ENCODE measurements at places on chromosomes 1 and 21.

DNA sequence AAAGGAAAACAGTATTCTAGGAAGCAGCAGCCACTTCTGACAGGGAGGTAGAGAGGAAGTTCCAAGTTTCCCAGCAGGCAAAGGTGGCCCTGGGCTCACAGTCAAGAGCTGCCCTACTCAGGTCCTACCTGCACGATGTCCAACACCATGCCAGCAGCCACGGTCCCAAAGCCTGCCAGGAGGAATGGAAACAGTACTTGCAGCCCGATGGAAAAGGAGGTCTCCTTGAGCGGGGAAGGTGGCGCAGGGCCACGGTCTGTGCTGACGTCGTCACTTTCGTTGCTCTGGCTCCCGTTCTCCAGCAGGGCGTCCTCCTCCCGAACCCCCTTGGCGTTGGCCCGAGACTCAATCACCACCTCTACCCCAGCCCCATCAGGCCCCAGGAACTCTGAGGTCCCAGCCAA, 3.1 kb downstream of the SLC41A1 start:
- DNase-seq, result no peak

GRCh38 chr1:14500041-14500440, 98.4 kb upstream of the KAZN start:
- DNase-seq, result no peak

DNA sequence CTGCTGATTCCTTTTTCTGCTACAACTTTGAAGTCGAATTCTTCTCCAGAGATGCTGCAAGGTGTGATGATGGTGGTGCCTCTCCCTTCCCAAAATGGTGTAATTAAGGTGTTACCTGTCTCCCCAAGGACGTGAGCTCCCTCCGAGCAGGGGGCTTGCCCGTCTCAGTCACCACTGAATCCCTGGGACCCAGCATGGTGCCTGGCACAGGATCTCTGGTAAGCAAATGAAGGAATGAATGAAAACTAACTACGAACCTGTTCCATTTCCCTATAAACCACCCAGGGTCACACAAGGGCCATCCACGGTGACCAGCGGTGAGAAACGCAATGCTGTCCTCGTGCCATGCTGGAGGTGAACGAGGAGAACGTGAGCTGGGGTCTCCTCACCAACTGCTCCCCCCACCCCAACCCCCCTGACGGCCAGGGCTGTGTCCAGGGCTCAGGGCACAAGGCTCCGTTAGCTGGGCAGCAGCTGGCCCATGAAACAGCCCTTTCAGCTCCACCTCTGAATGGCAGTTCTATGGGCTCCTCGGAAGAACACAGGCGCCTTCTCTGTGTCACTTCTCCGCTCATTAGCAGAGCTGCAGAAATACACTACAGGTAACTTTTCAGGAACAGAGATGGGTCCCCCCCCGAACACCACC, 2.2 kb upstream of the MATN1 start:
- no peak for DNase-seq

- DNase-seq, result no peak
These were observed 42.7 kb upstream of the LDLRAP1 start for GRCh38 chr1:25500694-25501093.

GRCh38 chr1:79667848-79668696, 661.5 kb upstream of the ADGRL4 start:
- DNase-seq, result no peak

- DNase-seq, result no peak
These were observed 15.4 kb upstream of the UTS2 start for GRCh38 chr1:7868070-7868780.

- DNase-seq, result no peak
These were observed 460 bp upstream of the ADORA1 start for GRCh38 chr1:203126866-203127665.

GRCh38 chr1:43997295-43997999, 6.0 kb downstream of the CCDC24 start:
- DNase-seq, result no peak

- DNase-seq, result no peak
These were observed 22.7 kb upstream of the LSM10 start for GRCh38 chr1:36420409-36420808.

DNA sequence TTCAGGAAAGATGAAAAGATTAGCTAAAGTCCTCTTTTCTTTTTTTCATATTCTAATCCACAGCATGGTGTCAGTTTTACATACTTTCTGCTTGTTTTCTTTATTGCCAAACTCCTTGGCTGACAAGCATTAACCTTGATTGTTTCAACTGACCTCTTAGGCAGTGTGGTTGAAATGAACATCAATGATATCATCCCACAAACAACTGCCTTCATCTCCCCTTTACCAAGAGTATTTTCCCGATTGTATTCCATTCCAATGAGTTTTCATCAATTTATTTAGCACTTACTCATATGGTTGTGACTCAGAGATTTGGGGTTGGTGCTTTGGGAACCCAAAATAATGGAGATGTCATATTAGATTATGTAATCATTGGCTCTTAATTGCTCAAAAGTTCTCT, 71.8 kb downstream of the SPAG17 start:
- no peak for DNase-seq

DNA sequence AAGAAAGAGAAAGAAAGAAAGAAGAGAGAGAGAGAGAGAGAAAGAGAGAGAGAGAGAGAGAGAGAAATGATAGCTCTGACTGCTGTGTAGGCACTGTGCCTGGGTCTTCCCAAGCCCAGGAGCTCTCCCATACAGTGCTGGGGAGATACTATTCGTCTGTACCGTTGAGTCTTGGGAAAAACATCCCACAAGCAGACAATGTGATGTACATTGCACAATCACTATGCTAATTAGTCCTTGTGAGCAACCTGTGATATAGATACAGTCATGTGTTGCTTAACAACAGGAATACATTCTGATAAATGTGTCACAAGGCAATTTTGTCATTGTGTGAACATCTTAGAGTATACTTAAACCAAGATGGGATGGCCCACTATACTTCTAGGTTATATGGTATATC, 381.0 kb downstream of the HHAT start:
- no peak for DNase-seq

DNA sequence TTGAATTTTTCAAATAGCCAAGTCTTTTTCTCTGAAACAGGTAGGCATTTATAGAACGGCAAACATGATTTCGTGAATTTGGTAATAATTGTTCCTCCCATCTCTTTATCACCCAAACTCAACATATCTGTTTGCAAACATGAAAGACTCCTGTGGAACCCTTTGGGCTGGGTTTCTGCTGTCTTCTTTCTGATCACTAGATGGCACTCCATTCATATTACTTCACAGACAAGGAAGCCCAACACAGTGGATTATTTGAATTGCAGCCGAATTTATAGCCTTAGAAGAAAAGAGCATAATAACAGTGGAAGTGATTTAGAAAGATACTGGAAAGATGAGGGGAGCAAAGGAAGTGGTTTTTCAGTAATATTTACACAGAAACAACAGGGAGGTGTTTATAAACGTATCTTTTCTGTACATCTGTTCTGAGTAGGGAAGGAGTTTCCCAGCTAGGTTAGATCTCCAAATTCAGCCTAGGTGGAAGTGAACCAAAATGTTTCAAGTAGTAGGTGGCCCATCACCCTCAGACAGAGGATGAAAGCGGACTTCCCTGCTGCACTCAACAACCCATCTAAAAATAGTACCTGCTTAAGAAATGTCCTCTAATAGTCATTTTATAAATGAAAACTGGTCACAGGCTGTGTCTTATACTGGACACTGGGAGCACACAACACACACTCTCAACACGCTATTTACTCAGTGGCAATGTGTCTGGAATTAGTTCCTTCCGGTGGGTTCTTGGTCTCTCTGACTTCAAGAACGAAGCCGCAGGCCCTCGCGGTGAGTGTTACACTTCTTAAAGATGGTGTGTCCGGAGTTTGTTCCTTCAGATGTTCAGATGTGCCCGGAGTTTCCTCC, 67.6 kb downstream of the MAP3K21 start:
- no peak for DNase-seq

- no peak for DNase-seq
These were observed 38.2 kb upstream of the KIF1B start for GRCh38 chr1:10171995-10172669.

DNA sequence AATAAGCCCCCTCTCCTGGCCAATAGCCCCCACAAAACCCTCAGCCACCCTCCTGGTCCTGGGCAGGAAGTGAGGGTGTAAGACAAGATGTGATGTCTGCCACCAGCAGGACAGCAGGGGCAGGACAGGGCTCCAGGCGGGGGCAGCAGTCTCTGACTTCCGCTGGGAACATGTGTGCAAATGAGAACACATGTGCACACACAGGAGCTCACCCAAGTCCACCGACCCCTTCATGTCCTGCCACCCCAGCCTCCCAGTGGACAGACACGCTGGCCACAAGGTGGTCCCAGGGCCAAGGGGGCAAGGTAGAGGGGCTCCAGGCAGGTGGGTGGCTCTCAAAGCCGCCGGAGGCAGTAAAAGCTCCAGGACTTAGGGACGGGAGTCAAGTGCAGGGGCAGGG, 60.1 kb downstream of the KCNAB2 start:
- DNase-seq, result no peak

GRCh38 chr21:31181082-31181750, 142.9 kb upstream of the KRTAP19-8 start:
- no peak for DNase-seq

DNA sequence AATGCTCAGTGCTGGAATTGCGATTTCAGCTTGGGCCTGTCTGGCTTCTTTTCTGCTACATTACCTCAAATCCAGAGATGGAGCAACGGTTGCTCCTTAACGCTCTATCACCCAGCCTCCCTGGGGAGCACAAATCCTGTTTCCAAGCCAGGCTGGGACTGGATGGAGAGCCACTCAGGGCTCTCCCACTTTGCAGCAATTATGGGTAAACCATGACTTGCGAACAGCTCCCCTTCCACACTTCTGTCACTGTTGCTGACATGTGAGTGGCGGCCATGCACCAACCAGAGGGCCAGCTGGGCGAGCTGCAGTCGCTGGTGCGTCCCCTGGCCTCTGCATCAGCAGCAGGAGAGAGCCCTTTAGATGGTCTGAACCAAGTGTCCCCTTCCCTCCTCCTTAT, 65.1 kb upstream of the RAB4A start:
- DNase-seq, result no peak

GRCh38 chr1:101165532-101165931, 71.3 kb upstream of the S1PR1 start:
- no peak for DNase-seq

DNA sequence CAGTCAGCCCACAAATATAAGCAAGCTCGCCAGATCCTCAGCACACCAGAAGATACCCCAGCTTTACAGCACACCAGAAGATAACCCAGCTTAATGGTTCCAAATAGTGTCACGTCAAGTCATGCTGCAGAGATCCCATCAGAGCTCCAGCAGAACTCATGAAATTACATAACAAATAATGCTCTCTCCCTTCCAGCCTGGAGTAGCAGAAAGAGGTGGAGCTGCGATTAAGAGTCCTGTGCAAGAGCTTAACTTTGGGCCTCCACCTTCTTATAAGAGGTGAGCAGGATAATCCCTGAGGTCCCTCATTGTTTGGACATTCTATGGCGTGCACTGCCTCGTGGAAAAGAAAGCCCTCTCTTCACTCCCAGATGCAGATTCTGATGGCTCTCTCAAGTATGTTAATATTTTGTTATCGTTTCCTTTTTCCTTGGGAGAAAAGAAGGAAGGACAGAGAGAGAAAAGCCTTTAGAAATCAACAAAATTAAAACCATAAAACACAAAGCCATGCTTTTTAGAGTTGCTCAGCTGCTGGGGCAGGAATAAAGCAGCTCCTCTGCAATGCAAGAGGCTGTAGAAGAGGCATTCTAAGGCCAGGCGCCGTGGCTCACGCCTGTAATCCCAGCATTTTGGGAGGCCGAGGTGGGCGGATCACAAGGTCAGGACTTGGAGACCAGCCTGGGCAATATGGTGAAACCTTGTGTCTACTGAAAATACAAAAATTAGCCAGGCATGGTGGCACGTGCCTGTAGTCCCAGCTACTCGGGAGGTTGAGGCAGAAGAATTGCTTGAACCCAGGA, 59.1 kb downstream of the GLUL start:
- DNase-seq, result no peak

DNA sequence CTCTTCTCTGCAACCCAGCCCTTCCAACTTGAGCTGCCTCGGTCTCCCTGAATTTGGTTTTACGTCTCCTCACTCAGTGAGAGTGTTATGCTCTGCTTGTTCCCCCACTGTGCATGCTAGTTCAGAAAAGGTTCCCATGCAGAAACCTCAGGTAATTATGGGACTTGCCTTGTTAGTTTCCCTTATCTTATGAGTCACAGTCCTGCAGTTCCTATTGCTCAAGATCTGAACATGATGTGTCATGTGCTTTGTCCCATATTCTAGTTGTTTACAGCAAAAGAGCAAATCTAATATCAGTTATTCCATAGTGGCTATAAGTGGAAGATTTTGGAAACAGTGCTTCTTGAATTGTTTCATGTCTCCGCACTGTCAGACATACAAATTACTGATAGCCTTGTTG, 74.4 kb downstream of the DUSP10 start:
- no peak for DNase-seq

- no peak for DNase-seq
These were observed 108.9 kb downstream of the TAS1R2 start for GRCh38 chr1:18750600-18750999.

DNA sequence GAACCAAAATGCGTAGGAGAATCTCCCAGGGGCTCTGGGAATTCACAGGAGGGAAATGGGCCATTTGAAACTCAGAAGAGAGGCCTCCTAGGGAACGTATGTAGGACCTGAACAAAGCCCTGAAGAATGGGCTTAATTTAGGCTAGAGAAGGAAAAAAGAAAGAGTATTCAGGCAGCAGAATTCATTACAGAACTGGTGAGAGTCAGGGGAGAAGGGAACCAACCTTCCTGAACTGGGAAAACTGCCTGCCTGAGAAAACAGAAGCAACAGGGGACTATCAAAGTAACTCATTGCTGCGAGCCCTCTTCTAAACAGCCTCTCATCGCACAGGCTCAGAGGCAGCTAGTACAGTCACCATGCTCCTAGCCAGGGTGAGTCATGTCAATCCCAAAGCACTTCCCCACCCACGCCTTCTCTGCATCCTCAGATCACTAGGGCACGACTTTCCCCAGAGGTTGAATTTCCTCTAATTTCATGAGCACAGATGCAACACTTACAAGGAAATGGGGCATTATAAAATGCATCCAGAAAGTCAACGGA, 98.1 kb downstream of the ADSS2 start:
- no peak for DNase-seq

GRCh38 chr1:161019751-161020495, 1.0 kb downstream of the F11R start:
- no peak for DNase-seq

DNA sequence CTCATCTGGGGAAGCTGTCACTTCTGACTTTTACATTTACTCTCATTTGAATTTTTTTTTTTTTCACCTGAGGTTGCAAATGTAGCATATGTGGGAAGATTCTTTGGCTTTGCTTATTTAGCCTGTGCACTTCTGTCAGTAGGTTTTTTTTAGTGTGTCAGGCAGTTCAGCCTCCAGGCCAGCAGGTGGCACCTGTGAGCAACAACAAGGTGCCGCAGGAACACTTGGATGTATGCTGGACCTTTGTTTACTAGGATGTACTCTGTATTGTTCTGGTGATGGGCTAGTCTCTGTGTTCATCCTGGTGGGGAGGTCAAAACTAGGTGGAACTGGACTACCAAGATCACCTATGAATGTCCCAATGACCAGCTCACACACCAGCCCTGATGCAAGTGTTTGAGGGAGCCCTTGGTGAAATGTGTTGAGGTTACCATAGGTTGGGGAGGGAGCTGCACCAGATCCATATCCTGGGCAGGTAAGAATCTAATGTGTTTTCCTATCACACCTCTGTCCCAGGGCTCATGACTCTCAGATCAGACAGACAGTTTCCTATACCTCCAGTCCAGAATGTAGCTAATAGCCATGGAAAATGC, 618.2 kb downstream of the BRINP3 start:
- no peak for DNase-seq

- DNase-seq, result no peak
These were observed 15.5 kb downstream of the CHI3L2 start for GRCh38 chr1:111242805-111243523.
